ENCODE measurements at places on chromosomes 3 and 15.

DNA sequence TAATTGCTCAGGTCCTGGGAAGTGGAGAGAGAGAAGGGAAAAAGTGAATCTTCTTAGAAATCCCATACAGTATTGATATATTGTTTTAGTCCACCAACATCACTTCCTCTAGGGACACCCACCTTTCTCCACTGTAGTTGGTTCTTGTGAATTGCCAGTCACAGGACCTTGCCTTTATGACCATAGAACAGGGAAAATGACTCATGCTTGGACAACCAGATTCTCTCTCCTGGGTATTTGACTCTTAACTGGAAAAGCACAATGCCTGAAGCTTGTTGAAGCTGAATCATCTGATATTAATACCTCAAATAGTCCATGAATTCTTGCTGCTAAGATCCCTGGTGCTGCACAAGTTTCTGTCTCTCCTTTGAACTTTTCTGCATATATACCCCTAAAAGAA lies 32.5 kb upstream of the DCLK3 start:
- DNase-seq: no peak

DNA sequence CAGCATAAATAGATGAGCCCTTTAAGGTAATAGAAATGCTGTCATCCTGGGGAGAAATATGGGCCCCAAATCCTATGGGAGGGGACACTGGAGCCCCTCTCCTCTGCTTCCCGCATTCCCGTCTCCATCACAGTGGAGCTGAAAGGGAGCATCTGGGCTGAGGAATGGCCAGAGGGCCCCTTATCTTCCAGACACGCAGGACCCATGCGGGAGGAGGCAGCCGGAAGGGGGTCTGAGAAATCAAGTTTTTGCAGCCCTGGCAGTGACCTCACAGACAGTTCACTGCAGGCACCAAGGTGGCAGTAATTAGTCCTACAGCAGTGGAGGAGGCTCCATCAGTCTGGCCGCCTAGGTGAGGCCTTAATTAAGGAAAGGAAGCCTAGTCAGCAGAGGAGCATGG lies 80.2 kb downstream of the RAB11A start:
- no peak for DNase-seq

DNA sequence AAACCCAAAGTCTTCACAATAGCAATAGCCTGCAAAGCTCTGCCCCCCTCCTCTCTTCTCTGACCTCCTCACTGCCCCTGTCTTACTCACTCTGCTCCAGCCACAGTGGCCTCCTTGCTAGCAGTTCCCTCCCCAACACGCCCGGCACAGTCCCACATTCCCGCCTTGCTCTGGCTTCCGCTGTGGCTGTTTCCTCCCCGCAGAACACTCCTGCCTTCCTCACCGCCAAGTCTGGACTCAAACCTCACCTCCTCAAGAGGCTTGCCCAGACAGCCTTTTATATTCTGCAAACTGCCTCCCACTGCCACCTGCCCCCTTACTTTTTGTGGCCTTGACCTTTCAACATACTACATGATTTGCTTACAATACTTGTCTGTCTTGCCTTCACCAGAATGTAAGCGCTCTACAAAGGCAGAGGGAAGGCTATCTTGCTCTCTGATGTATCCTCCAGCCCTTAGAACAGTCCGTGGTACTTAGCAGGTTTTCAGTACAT lies 406 bp upstream of the MPI start:
- no peak for DNase-seq

DNA sequence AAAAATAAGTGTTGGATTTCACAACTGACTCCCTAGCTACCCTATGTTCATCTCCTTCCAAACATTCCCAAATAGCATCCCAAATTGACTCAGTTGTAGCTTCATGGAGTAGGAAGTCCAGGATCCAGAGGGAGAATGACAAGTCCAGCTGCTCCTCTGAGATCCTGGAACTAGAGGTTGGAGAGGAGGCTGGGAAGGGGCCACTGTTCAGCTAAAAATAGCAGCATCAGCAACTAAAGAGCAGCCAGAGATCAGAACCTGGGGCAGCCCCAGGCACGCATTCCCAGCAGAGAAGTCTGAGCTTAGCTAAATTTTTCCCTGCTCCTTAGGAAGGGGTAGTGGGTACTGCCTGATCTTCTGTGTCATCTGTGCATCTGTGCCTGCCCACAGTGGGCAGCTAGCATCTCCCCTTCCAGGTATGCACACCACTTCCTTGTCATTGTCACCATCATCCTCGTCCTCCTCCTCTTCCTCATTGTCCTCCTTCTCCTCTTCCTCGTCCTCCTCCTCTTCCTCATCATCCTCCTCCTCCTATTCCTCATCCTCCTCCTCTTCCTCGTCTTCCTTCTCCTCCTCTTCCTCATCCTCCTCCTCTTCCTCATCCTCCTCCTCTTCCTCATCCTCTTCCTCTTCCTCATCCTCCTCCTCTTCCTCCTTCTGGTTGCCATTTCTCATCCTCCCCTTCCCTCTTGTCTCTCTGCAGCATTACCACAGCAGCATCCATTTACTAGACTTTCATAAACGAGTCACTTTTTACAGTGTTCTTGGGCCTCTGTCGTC lies 152.3 kb upstream of the ROPN1 start:
- no peak for DNase-seq

DNA sequence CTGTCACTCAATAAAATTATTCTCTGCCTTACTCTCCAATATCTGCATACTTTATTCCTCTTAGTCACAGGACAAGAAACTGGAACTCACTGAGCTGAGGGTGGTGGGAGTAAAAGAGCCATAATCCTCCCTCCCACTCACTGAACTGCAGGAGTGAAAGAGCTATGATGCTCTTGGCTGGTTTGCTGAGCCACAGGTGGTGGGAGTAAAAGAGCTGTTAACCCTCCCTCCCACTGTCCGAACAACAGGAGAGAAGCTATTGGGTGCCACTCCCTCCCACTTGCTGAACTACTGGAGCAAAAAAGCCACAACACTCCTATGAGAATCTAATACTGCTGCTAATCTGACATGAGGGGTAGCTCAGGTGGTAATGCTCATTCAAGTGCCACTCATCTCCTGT lies 391.0 kb downstream of the NSUN3 start:
- DNase-seq: no peak
